Esophagus squamous epithelium (tissue), 5 donors: ENCODE measurements at places on chromosomes 6 and 20.

- no peak for DNase-seq
Measured at GRCh38 chr6:154888421-154889295, 106.5 kb upstream of the TIAM2 start.

- no peak for DNase-seq
Measured at GRCh38 chr6:118744261-118744941, 93.0 kb upstream of the CEP85L start.

GRCh38 chr6:54185885-54186284 lies 74.6 kb downstream of the MLIP start:
- DNase-seq = no peak

DNA sequence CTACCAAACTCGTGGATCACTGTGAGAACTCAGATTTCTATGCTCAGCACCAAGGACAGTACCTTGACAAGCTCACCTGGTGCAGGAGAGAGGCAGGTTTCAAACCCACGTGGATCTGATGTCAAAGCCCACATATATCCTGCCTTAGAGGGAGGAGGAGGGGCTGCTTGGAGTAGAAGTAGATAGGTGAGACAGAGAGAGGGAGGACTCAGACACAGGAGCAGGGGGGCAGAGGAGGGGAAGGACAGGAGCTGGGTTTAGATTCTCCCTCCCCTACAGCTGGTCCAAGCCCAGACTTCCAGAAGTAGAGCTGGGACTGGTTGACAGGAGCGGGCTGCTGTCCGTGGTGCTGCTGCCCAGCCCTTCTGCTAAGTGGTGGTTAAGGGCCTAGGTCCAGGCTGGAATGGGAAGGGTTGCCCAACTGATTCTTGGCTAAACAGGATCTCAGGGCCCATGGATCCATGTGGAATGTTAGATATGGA lies 77.5 kb downstream of the CDH22 start:
- DNase-seq = no peak

- DNase-seq = no peak
Measured at GRCh38 chr6:1716868-1717267, 107.2 kb downstream of the FOXC1 start.

DNA sequence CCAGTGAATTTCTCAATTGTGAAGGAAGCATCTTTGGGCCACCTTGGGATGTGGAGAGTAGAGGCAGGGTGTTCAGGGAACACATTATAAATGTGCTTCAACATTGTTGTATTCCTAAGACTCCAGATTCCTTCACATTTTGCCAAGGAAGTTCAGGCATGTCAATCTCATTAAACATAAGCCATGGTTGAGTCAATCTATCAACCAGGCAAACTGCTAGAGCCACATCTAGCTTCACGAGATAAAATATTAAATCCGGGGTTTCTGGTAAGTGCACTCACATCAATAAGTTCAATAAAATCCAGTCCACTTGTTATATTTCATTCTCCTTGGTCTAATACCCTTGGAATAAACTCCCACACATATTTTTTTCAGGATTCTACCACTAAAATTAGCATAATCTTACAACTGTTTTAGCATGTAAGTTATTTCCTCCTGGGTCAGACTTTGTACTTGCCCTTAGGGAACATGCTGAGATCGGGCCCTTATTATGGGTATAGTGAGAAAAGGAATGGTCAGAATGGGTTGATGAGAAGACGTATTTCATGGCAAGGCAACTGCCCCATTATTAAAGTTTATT lies 93.6 kb downstream of the ADTRP start:
- DNase-seq = no peak

GRCh38 chr20:31839782-31840487 lies 5.5 kb downstream of the FOXS1 start:
- DNase-seq = no peak

GRCh38 chr20:34922654-34923381 lies 32.8 kb downstream of the GSS start:
- no peak for DNase-seq

GRCh38 chr6:24125980-24126379 lies at the start of gene NRSN1:
Gene NRSN1, plus strand, starts transcription at chr6:24126215. Its CDS starts 8,113 bp downstream, at chr6:24134328.
- DNase-seq = no peak
